ENCODE measurements at places on chromosomes 5 and 9.

GRCh38 chr5:16013334-16014065 lies 166.1 kb downstream of the MARCHF11 start:
- no peak for DNase-seq

DNA sequence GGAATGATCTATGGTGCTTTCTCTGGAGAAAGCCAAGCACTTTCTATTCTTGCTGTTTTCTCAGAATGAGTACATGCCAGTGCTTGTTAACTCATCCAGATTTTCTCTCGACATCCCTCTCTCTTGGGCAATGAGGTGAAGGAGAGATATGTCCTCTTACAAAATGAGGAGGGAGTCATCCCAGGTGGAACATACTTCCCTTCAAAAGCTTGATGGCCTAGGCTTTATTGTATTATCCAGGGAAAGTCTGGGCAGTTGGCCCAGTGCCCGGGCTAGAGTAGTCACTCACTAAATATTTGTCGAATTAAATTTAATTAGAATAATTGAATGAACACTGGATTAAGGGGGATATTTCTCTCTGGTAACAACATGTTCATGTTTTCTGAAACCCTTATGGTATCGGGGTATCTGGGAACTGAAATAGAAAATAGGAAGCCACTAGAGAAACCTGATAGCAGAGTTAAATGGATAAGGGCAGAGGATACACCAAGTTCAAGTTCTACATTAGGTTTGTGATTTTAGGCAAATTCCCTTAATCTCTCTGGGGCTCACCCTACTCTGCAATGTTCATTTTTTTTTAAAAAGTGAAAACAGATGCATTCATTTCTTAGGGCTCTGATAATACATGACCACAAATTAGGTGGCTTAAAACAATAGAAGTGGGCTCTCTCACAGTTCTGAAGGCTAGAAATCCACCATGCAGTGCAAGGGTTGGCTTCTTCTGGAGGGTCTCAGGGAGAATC lies 99.6 kb downstream of the LIFR start:
- no peak for DNase-seq

DNA sequence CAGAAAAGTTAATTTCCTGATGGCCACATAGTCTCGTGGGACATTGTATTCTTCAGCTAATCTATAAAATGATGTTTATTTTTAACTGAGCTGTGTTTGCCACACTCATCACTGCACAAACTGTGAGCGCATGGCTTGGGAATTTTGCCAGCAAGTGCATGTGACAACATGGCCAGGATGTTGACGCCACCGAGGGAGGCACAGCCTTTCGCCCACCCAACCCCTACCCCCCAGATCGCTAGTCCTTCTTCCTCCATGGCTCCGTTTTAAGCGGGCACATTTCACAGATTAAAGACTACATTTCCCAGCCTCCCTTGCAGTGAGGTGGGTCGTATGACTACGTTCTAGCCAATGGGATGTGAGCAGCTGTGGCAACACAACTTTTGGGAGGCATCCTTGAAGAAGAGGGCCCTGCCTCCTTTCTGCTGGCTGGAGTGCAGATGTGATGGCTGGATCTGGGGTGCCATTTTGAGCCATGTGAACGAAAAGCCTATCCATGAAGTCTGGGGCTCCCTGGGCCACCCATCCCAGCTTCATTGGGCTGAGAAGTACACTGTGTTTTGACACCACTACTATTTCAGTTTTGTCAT lies 7.9 kb downstream of the NRARP start:
- DNase-seq = peak; percentile 55

DNA sequence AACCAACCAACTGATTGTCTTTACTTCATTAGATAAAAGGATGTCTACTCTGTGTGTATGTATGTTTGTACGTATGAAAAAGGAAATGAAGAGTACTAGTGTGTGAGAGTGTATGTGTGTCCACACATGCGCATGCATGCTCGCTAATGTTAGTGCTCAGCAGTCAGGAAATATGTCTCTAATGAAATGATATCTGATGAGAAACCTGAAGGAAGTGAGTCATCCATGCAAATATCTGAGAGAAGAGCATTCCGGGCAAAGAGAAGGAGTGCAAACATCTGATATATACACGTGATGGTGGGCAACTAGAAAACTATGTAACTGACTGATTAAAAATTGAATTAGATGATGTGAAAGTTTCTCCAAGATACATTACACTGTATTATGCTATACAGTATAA lies 29.6 kb upstream of the UGCG start:
- DNase-seq = peak; percentile 70

GRCh38 chr9:137021979-137022661 lies 5.9 kb downstream of the ABCA2 start:
- DNase-seq = peak; percentile 77

Data from GM03348 (cell line).